Cerebellum (tissue), 4 donors: ENCODE measurements at places on chromosomes 5 and 9. TPM values are rescaled to one million over a fixed set of nuclear protein-coding genes. Genes with fewer than 3 reads are reported as not detected.

- DNase-seq: peak; percentile 1
Measured at GRCh38 chr5:87844449-87844848, 424.2 kb downstream of the TMEM161B start.

DNA sequence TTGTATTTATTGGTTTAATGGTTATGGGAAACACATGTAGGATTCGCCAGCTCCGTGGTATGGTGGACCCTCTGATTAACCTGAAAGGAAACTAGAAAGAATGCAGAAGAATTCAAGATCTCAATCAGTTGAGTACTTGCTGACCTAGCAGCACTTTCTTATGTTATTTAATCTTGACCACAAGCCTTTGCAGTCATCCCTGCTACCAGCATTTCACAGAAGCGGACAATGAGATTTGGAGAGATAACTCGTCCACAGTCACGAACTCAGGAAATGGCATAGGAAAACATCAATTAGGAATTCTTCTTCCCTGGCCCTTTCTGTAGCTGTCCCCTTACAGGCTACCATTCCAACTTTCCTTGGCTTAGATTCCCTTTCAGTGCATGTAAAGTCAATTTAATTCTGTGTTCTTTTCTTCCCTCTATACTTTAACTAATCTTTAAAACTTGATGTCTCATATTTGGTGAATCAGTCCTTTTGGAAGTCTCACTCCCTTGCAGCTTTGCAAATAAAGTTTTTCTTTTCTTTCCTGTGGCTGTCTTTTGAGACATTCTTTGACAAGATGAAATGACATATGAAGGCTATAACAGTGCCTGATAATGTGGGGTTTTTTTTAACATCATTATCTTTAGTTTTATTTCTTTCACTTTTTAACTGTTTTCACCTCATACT is 1.3 kb upstream of the SLC44A1 start:
- DNase-seq: no peak

MYMK gene
- not detected for total RNA-seq

DNA sequence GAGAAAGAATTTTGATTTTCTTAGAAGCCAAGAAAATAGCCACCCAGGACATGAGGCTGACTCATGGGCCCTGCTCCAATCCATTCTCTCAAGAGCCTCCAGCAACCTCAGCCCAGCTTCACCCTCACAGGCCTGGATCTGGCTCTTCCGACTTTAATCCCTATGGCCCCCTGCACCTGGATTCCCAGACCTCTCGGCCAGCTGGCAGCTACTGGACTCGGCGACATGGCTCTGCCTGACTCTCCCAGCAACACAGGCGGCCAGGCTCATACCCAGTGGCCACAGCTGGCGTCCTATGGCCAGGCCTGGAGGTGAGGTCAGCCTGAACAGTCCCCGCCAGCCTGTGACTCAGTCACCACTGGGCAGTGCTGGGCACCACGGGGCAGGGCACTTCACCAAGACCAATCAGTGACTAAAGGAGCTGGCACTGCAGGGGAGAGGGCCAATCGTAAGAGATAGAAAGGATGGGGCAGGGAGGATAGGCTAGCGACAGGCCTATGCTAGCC is 6.2 kb upstream of the PDLIM4 start:
- no peak for DNase-seq

- DNase-seq: no peak
Measured at GRCh38 chr9:73174330-73174980, 22.8 kb downstream of the ANXA1 start.

GRCh38 chr9:83477120-83477519 is 61.1 kb downstream of the FRMD3 start:
- no peak for DNase-seq

SHLD3 gene
- 7.8 TPM for total RNA-seq

LYRM7 gene
- 13.7 TPM for total RNA-seq

- DNase-seq: no peak
Measured at GRCh38 chr5:147734894-147735293, 47.6 kb downstream of the JAKMIP2 start.

DNA sequence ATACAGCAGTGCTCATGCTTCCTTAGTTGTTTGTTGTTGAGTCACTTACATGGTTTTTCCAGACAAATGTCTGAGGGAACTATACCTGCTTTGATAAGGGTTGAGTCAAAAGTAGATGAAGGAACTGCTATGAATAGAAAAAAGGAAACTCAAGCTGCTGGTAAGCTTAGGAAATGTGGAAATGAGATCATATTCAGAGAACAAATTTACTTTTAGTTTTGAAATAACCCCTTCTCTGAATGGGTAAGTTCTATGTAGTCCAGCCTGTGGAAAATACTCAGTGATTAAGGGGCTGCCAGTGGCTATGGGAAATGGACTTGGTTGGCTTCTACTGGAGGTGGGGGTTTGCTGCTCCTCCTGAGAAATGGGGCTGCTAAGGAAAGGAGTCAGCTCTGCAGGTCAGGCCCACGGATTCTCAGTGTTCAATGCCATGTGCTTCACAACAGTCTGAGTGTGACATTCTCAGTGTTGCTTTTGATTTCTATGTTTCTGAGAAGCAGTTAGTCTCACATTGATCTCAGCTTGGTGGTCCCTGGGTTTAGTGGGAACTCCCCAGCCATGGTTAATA is 47.7 kb upstream of the GLRX start:
- no peak for DNase-seq

WNT8A gene
- total RNA-seq: not detected

DNA sequence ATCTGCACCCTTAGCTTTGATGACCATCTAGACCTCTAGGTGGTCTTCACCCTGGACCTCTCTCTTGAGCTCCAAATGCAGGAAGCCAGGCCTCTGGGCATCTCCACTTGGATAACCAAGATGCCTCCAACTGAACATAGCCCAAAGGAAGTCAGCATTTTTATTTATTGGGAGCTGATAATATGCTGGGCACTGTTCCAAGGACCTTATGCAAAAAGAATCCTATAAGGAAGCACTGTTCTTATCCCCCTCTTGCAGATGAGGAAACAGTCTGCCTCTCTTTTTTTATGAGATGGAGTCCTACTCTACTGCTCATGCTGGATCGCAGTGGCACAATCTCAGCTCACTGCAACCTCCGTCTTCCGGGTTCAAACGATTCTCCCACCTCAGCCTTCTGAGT is 219.9 kb downstream of the CDK5RAP2 start:
- no peak for DNase-seq

- DNase-seq: no peak
Measured at GRCh38 chr9:124231095-124231737, 26.5 kb upstream of the NEK6 start.

- DNase-seq: peak; percentile 49
Measured at GRCh38 chr5:143400541-143401226, 2.8 kb downstream of the NR3C1 start.

TRIO gene
- total RNA-seq: 422 TPM

DNA sequence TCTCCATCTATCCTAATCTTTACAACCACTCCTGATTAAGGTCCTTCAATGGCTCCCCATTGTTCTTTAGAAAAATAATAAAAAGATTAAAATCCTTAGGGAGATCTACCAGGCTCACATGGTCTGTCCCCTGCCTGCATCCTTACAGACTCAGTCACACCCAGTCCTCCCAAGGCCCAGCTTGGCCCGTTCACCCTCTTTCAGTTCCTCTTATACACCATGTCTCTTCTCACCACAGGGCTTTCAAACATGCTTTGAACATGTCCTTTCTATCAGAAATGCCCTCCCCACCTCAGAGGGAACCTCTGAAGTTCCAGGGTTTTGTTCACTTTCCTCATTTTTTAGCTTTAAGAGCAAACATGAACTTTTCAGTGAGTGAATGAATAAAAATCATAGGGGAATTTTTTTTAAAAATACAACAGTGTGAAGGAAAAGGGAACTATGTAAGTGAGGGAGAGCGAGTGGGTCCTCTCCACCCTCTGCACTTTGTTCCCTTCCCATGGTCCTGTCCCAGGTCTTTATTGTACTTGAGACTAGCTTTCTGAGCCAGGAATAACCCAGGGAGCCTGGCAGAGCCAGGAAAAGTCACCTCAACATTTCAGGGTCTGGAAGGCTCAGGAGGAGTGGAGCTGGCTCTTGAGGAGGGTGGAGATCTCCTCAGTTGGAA is 55.3 kb downstream of the TRPC7 start:
- no peak for DNase-seq

DNA sequence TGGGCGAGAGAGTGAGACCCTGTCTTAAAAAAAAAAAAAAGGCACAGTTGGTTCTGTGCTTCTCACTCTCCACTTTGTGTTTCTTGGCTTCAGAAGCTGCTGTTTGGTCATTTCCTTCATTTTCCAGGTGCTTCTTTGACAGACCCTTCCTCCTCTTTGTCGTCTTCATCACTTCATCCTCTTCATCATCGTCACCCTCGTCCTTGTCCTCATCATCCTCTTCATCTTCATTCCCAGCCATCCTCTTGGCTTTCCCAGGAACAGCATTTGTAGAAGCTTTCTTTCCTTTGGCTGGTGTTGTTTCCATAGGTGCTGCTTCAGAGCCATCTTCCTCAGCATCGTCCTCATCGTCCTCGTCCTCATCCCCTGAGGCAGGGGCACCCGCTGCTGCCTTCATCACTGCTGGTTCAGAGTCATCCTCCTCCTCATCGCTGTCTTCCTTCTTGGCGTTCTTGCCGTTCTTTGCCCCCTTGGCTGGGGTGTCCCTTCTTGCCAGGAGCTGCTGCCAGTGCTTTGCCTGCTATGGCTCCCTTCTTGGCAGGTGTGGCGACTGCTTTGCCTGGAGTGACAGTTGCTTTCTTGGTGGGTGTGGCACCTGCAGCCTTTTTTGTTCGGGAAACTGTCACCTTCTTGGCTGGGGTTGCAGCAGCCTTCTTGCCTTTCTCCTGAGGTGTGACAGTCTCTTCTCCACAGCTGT is 7.1 kb downstream of the RABL6 start:
- no peak for DNase-seq

GRCh38 chr5:168263121-168263520 is 28.3 kb upstream of the WWC1 start:
- no peak for DNase-seq

- no peak for DNase-seq
Measured at GRCh38 chr5:89241186-89241585, 358.2 kb upstream of the MEF2C start.

DNA sequence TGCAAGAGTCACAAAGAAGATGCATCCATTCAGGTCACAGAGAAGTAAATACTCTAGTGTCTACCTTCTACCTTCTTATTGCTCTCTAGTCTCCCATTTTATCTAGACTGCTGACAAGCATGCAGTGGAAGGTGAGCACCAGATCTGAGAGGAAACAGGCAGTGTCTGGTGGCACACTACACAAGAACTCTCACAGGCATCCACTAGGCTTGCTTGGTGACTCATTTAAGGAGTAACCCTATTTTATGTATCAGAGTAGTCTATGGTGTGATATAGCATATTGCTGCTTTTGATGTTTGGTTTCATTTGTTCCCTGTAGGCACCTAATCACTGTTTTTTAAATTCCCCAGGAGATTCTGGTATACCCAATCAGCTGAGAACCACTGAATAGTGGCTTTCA is 1.6 kb upstream of the THBS4 start:
- DNase-seq: no peak

DNA sequence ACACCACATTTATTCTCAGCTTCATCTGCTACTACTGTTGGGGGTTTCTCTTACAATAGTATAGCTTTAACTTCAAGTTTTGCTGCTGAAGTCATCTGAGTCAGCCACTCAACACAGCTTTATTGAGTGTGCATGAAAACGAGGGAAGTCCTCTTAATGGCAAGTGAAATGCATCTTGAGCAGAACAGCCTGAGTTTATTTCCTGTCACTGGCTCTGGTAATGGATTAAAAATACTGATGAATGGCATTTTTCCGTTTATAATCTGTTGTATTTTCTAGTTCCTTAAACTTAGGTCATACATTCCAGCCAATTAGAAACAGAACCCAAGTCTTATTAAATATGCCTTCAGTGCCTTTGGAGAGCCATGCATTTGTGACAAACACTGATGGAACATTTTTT is 238.6 kb downstream of the SLF1 start:
- no peak for DNase-seq

GRCh38 chr9:95188459-95188858 is 129.1 kb downstream of the FANCC start:
- DNase-seq: no peak
